ENCODE measurements at places on chromosomes 12 and 14.

- no peak for DNase-seq
Observed at GRCh38 chr14:21023817-21024584, 860 bp downstream of the NDRG2 start.

DNA sequence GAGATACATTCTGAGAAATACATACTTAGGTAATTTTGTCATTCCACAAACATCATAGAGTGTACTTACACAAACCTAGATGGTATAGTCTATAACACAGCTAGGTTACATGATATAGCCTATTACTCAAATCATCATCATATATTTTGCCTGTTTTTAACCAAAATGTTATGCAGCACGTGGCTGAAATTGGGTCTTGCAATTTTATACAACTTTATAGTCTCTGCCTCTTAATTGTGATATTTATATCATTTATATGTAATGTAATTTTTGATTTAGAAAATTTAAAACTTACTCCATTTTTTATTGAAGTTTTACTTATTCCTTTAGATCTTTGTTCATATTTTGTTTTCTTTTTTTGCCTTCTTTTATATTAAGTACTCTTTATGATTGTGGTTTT is 350.7 kb upstream of the DCN start:
- DNase-seq, result no peak

GRCh38 chr14:66509874-66510273 is 1.9 kb downstream of the GPHN start:
- no peak for DNase-seq

GRCh38 chr14:25001156-25001555 is 48.8 kb downstream of the STXBP6 start:
- no peak for DNase-seq

GRCh38 chr14:103220134-103220981 is 97.1 kb downstream of the TNFAIP2 start:
- no peak for DNase-seq

DNA sequence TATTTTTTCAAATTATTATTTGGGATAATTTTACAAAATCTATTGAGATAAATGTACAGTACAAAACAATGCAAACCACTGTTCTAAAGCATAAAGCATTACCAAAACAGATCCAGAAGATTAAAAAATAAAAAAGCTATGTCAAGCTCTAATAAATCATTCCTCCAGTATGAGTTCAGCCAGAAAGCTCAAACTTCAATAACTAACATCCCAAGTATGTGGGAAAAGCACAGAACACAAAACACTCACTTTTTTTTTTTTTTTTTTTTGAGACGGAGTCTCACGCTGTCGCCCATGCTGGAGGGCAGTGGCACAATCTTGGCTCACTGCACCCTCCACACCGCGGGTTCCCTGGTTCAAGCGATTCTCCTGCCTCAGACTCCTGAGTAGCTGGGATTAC is 11.3 kb downstream of the SAV1 start:
- DNase-seq, result no peak

- DNase-seq, result no peak
Observed at GRCh38 chr14:69268763-69269162, 8.8 kb downstream of the GALNT16 start.

GRCh38 chr12:62694116-62694515 is 227.5 kb downstream of the MON2 start:
- no peak for DNase-seq

DNA sequence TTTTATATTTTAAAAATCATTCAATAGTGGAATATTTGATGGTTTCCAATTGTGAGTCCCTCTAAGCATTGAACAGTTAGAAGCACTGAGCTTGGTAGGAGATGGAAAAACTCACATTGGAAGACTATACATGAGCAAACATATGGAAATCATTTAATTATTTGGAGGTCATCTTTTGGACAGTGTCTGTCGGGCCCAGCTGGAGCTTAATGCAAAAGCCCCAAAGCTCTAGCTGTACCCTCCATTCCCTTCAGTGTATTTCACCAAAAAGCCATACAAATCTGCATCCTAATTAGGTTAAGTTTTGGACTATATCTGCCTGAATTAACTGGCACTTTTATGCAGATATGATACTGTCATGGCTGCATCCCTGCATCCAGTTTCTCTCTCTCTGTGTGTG is 365.7 kb downstream of the FLRT2 start:
- DNase-seq, result no peak

- no peak for DNase-seq
Observed at GRCh38 chr14:57748279-57748678, 117.6 kb downstream of the SLC35F4 start.

- no peak for DNase-seq
Observed at GRCh38 chr12:93819050-93819491, 141.9 kb downstream of the CRADD start.

- DNase-seq, result no peak
Observed at GRCh38 chr14:105865904-105866840, 339.8 kb downstream of the TMEM121 start.

DNA sequence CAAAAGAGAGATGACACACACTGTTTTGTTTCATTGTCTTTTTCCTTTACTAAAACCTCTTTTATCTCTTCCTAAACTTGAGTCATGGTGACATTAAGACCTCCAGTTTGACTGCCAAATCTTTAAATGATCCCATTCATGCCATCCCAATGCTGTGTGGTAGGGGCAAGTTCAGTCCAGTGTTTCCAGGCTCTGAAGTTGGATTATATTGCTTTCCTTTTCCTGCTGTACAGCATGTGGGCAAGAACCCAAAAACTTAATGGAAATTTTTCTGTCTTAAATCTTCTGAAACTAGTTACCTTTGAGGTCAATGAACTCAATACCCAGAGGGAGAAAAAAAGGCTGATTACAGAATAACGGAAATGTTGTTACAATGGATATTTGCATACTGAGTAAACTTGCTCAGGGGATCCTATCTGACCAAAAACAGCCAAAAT is 187.1 kb upstream of the FAR2 start:
- DNase-seq, result no peak

DNA sequence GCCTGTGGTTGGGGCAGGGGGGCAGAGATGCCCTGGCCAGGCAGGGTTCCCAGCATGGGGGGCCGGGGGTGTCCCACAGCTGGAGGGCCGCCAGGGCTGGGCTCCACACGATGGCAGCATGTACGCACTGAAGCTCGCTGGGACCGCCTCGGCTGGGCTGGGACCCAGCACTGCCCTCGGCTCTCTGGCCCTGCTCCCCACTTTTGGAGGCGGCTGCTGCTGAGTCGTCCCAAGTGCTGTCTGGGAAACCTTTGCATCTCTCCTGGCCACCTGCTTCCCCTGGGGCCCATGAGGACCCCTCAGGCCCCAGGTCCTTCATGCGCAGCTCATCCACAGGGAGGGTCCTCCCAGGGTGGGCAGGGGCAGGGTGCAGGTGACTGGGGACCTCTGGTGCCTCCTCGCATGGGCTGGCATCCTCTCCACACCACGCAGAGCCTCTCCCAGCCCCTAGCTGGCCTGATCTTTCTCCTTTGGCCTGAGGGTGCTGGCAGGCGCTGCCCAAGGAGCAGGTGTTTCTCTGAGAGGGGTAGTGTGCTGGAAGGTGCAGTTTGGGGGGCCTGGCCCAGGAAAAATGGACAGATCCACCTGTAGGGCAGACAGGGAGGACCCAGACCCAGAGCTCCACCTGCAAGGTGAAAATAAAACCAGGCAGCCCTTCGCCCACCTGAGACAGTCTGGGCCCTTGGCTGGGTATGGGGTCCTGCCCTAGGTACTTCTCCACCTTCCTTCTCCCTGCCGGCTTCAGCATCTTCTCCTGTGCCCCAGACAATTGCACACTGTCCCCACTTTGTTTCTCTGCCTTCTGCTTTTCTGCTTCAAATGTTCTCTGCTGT is 46.9 kb downstream of the DLK1 start:
- no peak for DNase-seq

DNA sequence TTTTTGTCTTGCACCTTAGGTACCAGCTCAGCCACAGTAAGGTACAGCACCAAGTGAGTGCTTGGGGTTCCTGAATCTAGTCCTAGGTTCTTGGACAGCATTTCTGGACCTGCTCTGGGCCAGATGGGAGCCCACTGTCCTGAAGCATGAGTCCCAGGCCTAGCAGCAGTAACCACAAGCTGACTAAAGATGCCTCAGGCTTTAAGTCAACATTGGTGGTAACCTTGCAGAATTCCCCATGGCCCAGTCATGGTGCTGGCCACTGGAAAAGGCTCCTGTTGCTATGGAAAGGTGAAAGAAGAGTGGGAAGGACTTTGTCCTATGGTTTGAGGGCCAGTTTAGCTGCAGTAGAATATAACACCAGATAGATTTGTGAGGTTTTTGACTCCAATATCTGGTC is 86.9 kb upstream of the CLEC14A start:
- DNase-seq, result no peak

GRCh38 chr14:81125536-81125935 is 95.2 kb downstream of the GTF2A1 start:
- DNase-seq, result no peak

DNA sequence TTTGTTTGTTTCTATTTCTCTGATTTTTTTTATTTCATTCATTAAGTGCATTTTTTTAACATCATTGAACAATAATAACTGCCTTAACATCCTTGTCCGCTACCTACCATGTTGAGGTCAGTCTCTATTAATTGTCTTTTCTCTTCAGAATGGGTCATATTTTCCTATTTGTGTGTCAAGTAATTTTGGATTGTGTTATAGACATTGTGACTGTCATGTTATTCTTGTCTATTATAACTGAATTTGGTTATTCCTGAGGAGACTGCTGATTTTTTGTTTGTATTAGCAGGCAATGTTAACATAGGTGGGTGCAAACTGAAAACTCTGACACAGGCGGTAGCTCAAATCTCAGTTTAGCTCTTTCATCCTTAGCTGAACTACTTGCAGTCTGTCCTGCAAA is 169.9 kb downstream of the DICER1 start:
- DNase-seq, result no peak
